Testis (tissue), 5 donors: ENCODE measurements at places on chromosomes 16 and 17. TPM values are rescaled to one million over a fixed set of nuclear protein-coding genes. Genes with fewer than 3 reads are reported as not detected.

MPRIP gene
- total RNA-seq = 304 TPM

KRT28 gene
- total RNA-seq = 0.87 TPM

SENP3 gene
- total RNA-seq = 77.4 TPM

OR2C1 gene
- 0.68 TPM for total RNA-seq

CCDC43 gene
- 20.8 TPM for total RNA-seq

CTCF gene
- 47.0 TPM for total RNA-seq

KCNG4 gene
- total RNA-seq = 0.06 TPM

MLKL gene
- 4.5 TPM for total RNA-seq

CES2 gene
- 51.9 TPM for total RNA-seq

SAMD14 gene
- total RNA-seq = 3.2 TPM

CD300H gene
- not detected for total RNA-seq

CCL4L2 gene
- 0.74 TPM for total RNA-seq

CD300LB gene
- total RNA-seq = 0.71 TPM

CA5A gene
- total RNA-seq = not detected
